ENCODE measurements at places on chromosomes 12 and 14.
A peak's percentile ranks its signal among the peaks of the same experiment; 100 is the strongest.

GRCh38 chr12:91384366-91384765 lies 201.7 kb upstream of the DCN start:
- no peak for DNase-seq

- DNase-seq, result no peak
These were observed 134.4 kb downstream of the CFAP54 start for GRCh38 chr12:96623656-96624217.

DNA sequence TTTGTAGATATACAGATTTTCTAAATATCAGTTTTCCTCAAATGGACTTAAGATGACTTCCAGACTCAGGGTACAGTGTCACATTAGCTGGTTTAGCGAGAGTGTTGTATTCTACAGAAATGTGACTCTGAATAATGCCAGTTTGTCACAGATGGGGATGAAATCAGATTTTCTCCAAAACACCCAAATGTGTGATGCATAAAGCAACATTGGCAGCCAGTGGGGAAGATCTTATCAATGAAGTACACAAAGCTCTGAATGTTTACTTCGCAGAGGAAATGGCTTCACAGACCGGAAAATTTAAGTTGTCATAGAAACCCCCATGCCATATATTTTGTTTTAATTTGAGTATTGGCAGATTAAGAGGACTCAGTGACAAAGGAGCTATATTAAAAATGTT lies 29.9 kb downstream of the ANO4 start:
- DNase-seq, result no peak

- no peak for DNase-seq
These were observed 28.2 kb downstream of the CDK17 start for GRCh38 chr12:96371790-96372699.

GRCh38 chr14:105323663-105324062 lies 9.1 kb downstream of the PACS2 start:
- DNase-seq, result no peak

GRCh38 chr12:108425238-108425795 lies 86.2 kb upstream of the CMKLR1 start:
- no peak for DNase-seq

DNA sequence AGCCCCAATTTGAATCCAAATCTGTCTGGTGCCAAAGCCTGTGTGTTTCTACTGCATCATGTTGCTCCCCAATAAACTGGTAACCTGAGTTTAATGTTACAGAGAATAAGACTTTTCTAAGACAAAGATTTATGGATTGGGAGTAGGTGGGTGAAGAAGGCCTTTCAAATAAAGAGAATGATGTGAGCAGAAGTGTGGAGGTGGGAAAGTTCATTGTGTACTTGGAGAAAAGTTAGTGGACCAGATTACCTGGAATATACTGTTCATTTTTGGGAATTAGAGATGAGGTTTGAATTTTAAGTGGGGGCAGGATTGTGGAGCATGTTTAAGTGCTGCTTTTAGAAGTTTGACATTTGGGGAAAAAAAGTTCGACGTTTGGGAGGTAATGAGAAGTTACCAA lies 3.1 kb downstream of the FRS2 start:
- DNase-seq, result no peak

GRCh38 chr12:90839346-90839745 lies 115.6 kb downstream of the CCER1 start:
- peak; percentile 5 for DNase-seq

GRCh38 chr14:88681755-88682494 lies 110.8 kb downstream of the EML5 start:
- no peak for DNase-seq

GRCh38 chr12:9104767-9105423 lies 10.8 kb downstream of the A2M start:
- no peak for DNase-seq

DNA sequence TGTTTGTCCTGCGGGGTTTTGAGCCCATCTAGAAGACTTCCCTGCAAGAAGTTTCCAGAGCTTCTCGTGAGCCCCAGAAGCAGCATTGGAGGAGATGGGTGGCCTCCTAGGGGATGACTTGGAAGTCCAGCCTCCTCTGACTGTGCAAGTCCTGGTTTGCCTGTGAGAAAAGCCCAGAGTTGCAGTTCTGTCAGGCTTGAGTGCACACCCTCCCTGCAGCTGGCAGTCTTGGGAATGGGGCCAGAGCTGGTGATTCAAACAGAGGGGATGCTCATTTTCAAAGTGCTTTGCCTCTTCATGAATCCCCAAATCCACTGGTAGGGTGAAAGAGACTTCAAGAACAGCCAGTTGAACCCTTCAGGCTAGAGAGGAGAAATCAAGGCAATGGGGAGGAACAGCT lies 3.9 kb upstream of the PPP1R1A start:
- DNase-seq, result no peak

All from hepatic stellate cell (primary cell).